ENCODE measurements at places on chromosomes 4 and X.

DNA sequence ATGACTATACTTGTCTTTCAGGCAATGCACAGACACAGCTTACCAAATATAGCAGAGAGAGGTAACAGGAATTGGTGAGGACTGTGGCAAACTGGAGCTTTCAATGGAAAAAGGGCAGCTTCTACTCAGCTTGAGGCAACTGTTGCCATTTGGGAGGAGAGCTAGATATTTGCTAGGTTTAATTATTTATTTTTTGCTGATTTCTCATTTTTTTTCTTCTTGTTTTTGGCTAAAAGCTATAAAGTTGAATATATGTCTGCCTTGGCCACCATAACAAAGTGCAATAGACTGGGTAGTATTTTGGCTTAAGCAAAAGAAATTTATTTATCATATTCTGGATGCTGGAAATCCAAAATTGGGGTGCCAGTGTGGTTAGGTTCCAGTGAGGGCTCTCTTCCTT is 93.9 kb downstream of the LDB2 start:
- no peak for DNase-seq

DNA sequence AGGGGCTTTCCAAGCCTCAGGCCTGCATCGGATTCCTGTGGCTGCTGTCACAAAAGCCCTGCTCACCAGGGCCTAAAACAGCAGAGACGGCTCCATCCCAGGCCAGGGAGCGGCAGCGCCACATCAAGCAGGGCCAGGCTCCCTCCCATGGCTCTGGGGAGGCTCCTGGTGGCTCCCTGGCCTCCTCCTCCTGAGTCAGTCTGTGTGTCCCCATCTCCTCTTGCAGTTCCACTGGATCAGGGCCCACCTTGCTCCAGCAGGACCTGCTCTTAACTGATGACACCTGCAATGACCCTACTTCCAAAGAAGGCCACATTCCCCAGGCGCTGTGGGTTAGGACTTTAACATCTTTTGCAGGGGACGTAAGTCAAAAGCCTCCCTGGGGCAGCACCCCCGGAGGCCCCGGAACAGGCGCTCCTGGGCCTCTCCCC is 51.9 kb downstream of the CPZ start:
- DNase-seq = no peak

- no peak for DNase-seq
Observed at GRCh38 chr4:575281-576141, 584 bp downstream of the TMEM271 start.

GRCh38 chrX:69102612-69103194 is 62.5 kb downstream of the PJA1 start:
- DNase-seq = no peak

GRCh38 chr4:81538716-81539427 is 67.2 kb upstream of the RASGEF1B start:
- no peak for DNase-seq

DNA sequence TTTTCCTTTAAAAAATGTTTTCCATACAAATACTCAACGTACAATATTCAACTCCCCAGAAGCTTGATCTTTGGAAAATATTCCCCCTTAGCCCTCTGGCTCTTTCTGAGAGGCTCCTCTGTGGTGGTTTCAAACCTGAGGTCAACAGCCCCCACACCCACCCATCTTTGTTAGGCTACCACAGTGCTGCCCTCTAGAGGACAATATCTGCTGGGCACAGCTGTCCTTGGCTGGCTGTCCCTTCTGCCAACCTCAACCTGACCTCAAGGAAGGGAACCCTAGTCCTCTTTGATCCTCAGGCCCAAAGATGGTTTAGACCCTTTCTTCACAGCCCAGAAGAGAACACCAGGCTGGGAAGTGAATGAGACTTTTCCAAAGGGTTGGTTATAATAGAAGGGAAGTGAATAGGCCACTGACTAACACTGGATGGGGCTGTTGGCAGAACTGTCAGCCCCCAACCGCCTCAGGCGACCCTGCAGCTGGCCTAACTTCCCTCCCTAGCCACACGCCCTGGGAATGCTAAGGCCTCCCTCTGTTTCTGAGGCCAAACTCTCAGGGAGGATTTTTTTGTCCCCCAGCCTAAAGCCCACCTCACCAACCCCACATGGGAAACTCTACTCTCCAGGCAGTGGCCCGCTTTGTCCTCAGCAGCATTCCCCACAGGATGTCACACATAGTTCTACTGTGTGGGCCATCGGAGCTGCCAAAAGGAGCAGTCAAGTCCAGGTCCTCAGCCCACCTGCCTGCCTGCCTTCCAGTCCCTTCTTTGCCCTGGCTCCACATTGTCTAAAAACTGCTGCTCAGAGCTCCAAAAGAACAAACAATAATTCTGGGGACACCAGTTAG is 34.3 kb downstream of the NYX start:
- no peak for DNase-seq

DNA sequence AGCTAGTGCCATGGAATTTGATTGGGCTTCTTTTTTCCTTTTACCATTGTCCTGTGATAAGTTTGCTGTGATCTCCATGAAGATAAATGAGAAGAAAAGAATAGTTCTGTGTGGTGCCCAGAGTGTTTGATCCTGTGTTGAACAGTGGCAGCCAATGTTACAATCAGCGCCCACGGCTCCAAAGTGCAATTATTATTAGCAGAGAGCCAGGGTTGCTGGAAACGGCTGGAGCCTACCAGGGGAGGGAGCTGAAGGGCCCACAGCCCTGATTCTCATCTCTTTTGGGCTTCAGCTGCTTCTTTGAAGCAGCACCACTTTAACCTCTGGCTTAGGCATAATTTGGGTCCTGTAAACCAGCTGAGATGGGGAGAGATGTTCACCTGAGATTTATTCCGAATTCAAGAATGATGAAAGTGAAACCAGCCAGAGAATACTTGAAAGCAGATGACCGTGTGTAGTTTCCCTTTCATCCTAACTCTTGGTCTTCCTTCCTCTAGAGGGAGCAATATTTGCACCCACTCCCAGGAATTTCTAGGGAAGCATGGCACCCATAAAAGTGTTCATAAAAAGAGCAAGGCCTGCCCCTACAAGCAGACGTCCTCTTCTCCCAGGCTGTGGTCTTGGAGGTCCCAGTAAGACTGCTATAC is 298.3 kb downstream of the EVC2 start:
- no peak for DNase-seq

GRCh38 chr4:148366251-148366650 is 76.0 kb downstream of the NR3C2 start:
- no peak for DNase-seq

- no peak for DNase-seq
Observed at GRCh38 chr4:173182403-173182802, 13.8 kb downstream of the GALNT7 start.

- DNase-seq = peak; percentile 40
Observed at GRCh38 chrX:12975991-12976558, 1.2 kb downstream of the TMSB4X start.

- no peak for DNase-seq
Observed at GRCh38 chrX:100812216-100813158, 7.7 kb upstream of the CSTF2 start.

DNA sequence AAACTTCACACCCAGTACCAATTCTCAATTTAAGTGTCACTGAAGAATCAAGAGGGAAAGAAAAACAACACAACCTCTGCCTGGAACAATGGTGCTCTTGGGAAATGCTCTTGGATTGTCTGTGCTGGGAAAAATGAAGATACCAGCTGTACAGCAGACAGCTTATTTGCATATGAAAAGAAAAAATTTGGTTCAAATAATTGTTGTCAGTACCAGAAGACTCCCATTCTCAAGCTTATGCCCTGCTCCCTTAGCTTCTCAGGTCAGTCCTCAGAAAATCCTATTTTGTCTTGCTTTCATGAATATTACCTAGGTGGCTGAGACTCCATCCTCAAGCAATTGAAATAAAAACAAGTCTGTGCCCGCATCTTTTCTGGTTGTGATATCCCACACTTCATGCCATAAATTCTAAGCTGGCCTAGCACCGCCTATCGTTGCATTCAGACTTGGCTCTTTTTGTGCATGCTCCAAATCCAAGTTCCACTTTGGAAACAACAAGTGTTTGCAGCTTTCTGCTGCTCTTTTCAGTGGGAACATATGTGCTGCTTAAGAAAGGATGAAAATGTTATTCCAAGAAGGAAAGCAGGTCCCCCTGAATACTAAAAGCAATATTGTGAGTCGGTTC is 431.6 kb downstream of the INPP4B start:
- DNase-seq = no peak

GRCh38 chr4:4655901-4656300 is 114.1 kb upstream of the STX18 start:
- no peak for DNase-seq

GRCh38 chr4:183165376-183165775 is 66.3 kb downstream of the WWC2 start:
- no peak for DNase-seq

GRCh38 chrX:129007631-129008030 is 515.7 kb downstream of the SMARCA1 start:
- no peak for DNase-seq

GRCh38 chr4:125772680-125773079 is 457.9 kb downstream of the FAT4 start:
- DNase-seq = no peak

- no peak for DNase-seq
Observed at GRCh38 chr4:136505020-136505419, 1027.3 kb downstream of the PCDH18 start.

GRCh38 chr4:69748173-69748572 is 12.2 kb downstream of the SULT1B1 start:
- no peak for DNase-seq

DNA sequence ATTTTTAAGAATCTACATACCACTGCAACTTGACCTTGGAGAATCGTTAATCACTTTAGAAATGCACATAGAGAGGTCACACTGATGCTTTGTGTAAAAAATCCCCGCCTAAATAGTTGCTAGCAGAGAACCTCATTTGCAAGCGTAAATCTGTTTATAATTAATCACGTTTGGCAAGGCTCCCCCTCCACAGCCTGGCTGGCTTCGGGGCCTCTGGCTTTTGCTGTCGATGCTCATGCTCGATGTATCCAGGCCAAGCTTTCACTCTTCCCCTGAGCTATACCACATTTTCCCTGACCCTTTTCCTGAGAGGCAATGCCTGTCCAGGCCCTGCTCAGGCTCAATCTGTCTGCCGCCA is 23.4 kb downstream of the CYTL1 start:
- DNase-seq = no peak

GRCh38 chrX:109632906-109633504 is 8.0 kb upstream of the KCNE5 start:
- no peak for DNase-seq

- no peak for DNase-seq
Observed at GRCh38 chr4:162957521-162958143, 209.1 kb downstream of the NAF1 start.

DNA sequence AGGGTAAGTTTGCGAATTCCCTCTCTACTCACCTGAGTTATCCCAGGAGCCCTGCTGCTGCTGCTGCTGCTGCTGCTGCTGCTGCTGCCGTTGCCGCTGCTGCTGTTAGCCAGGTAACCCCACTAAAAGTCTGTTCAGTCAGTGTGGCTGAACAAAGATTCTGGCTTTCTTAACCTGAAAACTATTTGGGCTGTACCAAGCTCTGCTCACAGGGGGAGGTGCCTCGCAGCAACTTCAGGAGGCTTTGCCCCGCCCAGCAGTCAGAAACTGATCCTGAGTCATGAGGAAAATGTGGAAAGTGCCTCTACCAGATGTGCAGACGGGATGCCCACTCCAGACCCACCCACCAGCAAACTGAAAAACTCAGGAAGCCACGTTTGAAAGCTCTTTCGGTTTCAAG is at the start of gene CAPN6:
CAPN6 (minus strand) TSS at position 145 of the 400 bp plus-strand sequence. CDS start 6,547 bp downstream, outside the sequence.
- no peak for DNase-seq

GRCh38 chr4:25308761-25309160 is 3.8 kb upstream of the ZCCHC4 start:
- DNase-seq = no peak

- DNase-seq = no peak
Observed at GRCh38 chrX:130974323-130974722, 71.3 kb upstream of the ENOX2 start.

GRCh38 chr4:90209922-90210321 is 82.7 kb downstream of the CCSER1 start:
- no peak for DNase-seq

- no peak for DNase-seq
Observed at GRCh38 chrX:48493890-48494364, 14.9 kb upstream of the PORCN start.

GRCh38 chr4:2852481-2852921 is 8.9 kb downstream of the ADD1 start:
- DNase-seq = no peak

DNA sequence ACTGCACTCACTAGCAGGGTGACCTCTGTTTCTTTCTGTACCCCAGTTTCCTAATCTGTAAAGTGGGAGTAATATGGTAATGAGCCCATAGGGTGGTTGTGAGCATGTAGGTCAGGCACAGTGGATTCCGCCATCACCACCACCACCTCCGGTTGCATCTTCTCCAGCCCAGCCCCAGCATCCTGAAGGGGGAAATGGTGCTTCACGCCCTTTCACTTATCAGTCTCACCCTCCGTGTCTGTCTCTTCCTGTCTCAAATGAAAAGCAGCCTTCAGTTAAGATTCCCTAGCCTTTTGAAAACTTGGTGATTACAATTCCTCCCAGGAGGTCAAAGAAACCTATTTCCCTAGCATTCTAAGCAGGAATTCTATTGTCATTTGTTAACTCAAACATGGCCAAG is 16.9 kb upstream of the XPNPEP2 start:
- no peak for DNase-seq

- no peak for DNase-seq
Observed at GRCh38 chr4:183936574-183937345, 31.7 kb downstream of the STOX2 start.

- no peak for DNase-seq
Observed at GRCh38 chr4:159101988-159102621, 774 bp upstream of the RAPGEF2 start.

DNA sequence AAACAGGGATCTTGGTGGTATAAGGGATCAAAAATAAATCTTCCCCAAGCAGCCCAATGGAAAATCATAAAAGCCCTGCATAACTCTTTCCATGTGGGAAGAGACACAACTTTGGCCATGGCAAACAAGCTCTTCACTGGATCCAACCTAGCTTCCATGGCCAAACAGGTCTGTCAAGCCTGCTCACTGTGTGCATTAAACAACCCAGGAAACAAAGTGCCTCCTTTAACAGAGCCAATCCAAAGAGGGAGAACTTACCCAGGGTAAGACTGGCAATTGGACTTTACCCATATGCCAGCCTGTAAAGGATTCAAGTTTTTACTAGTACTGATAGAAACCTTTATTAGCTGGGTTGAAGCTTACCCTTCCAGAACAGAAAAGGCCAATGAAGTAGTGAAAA is 7.6 kb upstream of the HERC5 start:
- no peak for DNase-seq

DNA sequence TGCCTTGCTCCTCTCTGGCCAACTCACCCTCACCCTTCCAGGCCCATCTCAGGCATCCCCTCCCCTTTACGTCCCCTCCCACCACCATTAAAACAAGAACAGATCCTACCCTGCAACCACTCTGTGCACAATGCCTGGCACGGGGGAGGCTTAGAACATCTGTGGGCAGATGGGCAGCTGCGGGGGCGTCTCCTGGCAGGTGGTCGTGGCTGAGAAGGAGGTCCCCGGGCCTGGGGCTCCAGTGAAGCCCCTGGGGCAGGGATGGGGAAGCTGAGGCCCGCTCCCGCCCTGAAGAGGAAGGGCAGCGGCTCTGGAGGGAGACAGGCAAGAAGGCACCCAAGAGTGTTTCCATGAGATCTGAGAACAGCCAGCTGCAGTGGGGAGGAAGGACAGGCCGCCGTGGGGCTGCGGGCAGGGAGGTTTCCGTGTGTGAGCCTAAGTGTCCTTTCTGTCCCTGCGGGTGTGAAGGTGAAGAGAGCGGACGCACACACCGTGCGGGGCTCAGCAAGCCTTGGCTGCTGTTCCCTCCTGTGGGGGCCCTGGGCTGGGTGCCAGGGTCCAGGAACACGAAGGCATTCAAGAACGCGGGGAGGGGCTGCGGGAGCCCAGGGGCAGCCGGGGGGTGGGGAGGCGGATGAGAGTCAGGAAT is 7.8 kb upstream of the TBC1D14 start:
- DNase-seq = no peak

All from GM12892 (cell line).